ENCODE measurements at places on chromosomes 6 and 20.

DNA sequence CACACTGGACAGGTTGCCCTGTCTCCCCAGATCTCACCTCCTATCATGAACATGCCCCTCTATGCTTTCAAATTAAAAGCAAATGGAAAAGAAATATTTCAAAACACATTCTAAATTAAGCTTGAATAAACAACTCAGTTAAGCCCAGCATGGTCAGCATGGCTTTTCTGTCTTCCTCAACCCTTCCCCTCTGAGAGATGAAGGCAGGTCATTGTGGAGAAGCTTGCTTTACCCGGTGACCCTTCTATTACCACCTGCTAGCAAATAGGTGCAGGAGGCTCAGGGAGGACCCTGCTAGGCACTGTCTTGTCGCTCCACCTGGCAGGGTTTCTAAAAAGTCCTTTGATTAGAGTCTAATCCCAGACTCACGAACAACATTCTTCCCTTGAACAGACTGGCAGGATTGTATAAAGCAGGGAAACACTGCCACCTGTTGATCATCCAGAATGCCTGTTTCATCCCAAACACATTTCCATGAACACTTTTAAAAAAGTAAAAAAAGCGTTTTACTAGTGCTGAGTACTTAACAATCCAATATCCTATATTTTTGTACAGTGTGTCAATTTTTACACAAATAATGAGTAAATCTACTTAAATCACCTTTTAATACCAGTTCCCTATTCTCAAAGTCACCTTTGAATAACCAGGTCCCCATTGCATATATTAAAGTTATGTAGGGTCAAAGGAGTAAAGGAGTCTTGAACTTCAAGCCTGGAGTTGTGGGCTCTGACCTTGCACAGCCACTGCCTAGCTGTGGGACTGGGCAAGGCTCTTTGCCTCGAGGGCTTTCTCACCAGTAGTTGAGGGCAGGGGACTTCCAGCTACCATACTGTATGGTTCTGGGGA, 75.5 kb downstream of the GPR6 start:
- peak; percentile 72 for DNase-seq

- DNase-seq: no peak
Measured at GRCh38 chr20:63222541-63222940, 6.6 kb upstream of the YTHDF1 start.

DNA sequence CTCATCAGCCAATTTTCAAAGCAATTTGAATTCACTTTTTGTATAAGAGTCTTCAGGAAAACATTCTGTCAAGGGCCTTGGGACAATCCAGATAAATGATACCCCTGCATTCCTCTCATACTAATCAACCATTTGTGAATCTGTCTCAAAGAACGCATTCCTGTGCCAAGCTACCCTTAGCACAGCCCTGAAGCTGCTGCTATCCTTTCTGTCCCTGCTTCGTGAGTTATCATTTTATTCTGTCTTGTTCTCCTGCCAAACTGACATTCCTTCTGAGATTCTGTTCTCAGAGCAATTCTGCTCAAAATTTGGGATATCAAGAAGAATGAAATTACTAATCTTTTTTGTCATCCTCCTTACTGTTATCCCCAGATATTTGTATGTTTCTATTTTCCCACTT, 213.9 kb upstream of the STXBP5 start:
- peak; percentile 52 for DNase-seq

DNA sequence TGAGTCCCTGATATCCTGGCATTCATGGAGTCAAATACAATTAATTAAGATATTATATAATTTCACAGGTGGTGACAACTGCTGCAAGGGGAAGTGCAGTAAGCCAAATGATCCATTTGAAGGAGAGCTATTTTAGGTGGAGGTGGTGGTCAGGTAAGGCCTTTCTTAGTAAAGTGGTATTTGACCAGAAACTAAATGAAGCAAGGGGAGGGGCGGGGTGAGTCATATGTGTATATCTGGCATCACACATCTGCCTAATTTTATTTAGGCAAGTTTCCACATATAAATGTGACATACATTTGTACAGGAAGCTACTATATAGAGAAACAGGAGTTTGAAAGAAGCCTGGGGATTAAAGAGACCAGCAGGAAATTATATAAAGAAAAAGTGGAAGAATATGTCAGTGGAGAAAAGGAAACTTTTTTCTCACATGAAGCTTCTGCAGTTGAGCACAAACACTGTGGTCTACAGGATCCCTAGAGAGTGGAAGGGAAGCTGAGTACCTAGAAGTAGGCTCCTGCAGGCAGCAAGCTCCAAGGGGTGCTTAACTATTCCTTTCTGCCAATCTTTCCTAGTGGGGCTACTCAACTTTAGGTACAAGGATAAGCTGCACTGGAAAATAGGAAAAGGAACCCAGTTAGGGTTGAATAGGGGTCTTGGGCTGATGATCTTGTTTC, 99.6 kb downstream of the OGFRL1 start:
- DNase-seq: no peak

DNA sequence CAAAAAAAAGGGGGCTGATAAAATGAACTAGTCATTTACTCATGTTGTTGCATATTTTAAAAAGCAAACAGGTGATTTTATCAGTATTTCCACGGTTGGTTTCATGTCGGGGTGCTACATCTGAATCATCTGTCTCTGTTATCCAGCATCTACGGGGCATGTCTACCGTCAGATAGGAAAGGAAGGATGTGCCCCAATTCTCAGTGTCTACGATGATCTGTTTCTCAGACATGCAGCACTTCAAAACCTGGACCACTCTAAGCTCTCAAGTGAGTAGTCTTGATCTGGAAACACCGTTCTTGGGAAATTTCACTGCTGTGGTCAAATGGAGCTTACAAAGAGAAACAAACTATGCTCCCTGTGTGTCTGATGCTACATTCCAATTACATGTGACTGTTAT, 240.3 kb upstream of the TAB2 start:
- peak; percentile 26 for DNase-seq

GRCh38 chr6:33837971-33838665, 34.3 kb upstream of the MLN start:
- DNase-seq: peak; percentile 47
